ENCODE measurements at places on chromosomes 6 and 20.

- no peak for DNase-seq
Observed at GRCh38 chr6:90687775-90688380, 101.0 kb upstream of the MAP3K7 start.

- DNase-seq, result no peak
Observed at GRCh38 chr6:6678811-6679210, 90.3 kb downstream of the LY86 start.

- no peak for DNase-seq
Observed at GRCh38 chr20:49677777-49678758, 35.6 kb downstream of the B4GALT5 start.

- DNase-seq, result no peak
Observed at GRCh38 chr20:33833333-33833732, 22.2 kb downstream of the CHMP4B start.

GRCh38 chr6:89527634-89528033 lies 94.7 kb downstream of the ANKRD6 start:
- DNase-seq, result no peak

DNA sequence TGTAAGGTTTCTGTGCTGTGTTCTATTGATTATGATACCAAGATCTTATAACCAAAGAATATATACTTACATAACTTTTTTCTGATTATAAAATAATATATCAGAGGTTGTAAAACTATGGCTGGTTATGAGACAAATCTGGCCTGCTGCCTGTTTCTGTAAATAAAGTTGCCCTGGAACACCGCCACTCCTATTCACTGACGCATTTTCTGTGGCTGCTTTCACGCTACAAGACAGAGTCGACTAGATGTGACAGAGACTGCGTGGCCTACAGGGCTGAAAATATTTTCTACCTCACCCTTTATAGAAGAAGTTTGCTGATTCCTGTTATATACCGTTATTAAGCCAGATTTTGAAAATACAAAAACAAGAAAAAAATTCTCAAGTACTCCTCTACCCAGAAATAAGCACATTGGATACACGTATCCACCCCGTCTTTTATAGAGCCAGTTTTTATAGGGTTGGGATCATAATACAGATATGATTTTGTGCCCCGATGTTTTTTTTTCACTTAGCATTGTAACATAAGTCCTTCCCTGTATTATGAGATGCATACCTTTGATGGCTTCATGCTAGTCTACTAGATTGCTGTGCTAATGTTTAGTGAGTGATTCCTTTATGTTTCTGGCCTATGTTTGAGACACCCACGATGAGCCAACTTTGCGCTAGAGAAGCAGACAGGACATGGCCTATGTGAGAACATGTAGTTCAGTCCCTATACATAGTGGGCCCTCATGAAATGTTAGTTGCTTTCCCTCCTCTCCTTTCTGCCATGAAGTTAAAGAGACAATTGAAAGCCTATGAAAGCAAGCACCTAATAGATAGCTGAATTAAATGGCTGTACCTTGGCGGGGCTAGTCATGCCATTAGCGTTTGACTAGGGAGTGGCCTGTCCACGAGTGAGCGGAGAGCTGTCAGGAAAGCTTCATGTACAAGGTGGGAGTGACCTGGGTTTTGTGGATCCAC lies 98.1 kb upstream of the KCNK16 start:
- DNase-seq, result peak; percentile 70

DNA sequence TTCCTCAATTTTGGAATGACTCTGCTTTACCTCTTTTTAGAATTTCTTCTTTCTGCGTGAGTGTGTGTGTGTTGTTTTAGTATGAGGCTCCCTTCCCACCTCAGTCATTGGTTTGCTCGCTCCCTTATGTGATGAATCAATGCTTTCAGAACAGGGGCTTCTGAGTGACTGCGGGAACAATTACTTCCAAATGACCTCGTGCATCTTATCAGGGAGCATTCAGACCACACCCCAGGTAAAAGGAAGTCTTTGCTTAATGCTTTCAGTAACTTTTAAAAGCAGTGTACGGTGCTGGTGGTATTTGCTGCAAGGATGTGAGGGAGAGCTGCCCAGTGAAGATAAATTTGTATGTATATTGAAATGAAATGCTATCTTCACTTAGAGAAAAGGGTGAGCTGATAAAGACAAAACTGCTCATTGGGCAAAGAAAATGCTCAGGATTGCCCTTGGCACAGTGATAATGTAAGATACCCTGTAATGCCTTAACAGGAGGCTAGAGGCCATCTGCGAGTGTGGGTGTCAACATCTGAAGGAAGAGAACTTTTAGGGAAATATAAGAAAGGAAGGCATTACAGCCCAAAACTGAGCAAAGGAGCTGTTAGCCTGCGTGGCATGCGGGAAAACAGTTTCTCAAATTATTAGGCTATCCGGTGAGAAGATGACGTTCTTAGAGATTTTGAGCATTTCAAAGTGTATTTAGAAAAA lies at the start of gene MLIP:
MLIP (plus strand) TSS at position 103 of the 705 bp plus-strand sequence; CDS start at position 140, 37 bp downstream.
- no peak for DNase-seq
